ENCODE measurements at places on chromosomes 11 and 22. TPM values are rescaled to one million over a fixed set of nuclear protein-coding genes. Genes with fewer than 3 reads are reported as not detected.

The TST gene
- 349 TPM for total RNA-seq

The PLA2G3 gene
- total RNA-seq = not detected

The KDM4E gene
- not detected for total RNA-seq

The PARVG gene
- total RNA-seq = 3.9 TPM

The CYP2D6 gene
- 358 TPM for total RNA-seq

The OR5AS1 gene
- not detected for total RNA-seq

The OR8B2 gene
- not detected for total RNA-seq

The SAA4 gene
- 738 TPM for total RNA-seq

All from left lobe of liver (tissue), 2 donors.